KG1 (cell line): ENCODE measurements at places on chromosomes 6 and 20.

DNA sequence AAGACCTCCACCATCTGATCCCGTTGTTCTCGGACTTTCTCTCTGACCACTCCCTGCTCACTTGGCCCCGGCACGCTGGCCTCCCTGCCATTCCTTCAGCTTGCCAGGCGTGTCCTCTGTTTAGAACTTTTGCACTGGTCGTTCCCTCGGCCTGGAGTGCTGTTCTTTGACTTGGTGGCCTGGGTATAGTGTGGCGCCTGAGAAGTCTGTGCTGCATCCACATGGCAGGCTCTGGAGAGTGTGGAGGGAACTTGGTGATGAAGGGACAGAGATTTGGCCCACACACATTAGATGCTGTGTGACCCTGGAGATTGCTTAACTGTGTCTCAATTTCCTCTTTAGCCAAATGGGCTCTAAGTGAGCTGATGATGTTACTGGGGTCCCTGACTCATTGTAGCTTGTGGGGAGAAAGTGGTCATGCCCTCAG lies 13.0 kb upstream of the TGM2 start:
- no peak for DNase-seq

DNA sequence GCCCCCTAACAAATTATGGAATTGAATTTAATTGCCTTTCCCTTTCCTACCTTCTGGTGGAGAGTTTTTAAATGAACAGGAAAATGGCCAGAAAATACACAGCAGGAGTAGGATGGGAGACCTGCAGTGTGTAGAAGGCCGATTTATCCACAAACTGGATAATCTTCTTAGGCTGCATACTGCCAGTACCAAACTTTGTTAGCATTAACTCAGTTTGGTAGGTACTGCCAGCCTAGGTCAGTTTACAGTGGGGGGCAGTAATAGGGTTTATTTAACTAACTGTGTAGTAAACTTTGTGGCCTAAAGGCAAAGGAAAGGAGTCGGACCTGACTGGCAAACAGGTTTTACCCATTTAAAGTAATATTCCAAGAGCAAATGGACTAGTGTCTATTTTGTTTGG lies 4.6 kb downstream of the NCOA3 start:
- DNase-seq = no peak

- no peak for DNase-seq
These were observed 43.1 kb downstream of the SUN5 start for GRCh38 chr20:32960849-32961731.

DNA sequence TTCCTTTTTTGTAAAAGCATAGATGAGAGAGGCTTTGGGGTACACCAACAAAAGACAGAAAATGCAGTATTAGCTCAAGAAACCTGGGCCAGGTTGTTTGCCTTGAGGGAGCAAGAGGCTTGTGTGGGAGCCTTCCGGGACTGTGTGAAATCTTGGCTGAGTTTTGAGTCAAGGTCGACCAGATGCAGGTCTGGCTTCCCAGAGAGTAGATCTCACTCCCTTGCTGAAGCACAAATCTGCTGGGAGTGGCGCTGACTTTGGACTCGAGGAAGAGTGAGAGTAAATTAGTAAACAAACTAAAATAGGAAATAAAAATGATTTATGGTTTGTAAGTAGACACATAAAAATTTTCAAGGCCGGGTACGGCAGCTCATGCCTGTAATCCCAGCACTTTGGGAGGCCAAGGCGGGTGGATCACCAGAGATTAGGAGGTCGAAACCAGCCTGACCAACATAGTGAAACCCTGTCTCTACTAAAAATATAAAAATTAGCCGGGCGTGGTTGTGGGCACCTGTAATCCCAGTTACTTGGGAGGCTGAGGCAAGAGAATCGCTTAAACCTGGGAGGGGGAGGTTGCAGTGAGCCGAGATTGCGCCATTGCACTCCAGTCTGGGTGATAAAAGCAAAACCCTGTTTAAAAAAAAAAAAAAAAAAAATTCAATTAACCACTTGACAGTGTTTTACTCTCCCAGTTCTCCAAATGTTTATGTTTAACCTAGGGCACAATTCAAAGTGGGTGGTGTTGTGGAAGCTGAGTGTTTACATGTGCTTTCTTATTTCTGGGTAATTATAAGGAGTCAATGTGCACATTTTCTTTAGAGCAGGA lies 27.7 kb upstream of the EDN1 start:
- DNase-seq = no peak

DNA sequence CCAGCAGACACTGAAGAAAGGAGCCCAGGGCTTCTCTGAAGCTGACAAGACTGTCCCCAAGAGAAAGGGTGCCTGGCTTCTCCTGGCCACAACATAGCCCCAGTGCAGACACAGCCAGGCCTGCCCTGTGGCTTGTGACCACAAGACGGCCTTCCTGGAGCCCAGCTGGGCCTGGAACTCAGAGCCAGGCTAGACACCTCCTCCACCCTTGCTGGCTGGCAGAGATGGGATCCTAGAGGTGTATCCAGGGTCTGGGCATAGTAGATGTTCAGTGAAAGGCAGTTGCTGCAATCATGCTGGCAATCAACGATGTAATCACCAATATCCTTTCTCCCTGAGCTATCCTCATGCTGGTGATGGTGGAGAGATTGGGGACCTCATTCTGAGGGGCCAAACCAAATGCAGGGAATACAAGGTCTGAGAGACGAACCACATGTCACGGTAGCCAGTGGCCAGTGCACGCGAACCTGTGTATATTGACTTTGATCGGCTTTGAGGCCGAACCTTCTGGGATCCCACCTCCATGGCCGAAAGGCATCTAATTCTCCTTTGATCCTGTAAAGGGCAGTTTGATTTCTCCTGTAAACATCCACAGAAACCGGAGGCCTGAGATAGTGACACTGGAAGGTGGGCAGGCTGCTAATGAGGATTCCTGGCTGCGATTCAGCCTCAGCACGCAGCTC lies 115.2 kb downstream of the PSMB1 start:
- no peak for DNase-seq

GRCh38 chr20:62089393-62089792 lies 23.7 kb upstream of the TAF4 start:
- no peak for DNase-seq

DNA sequence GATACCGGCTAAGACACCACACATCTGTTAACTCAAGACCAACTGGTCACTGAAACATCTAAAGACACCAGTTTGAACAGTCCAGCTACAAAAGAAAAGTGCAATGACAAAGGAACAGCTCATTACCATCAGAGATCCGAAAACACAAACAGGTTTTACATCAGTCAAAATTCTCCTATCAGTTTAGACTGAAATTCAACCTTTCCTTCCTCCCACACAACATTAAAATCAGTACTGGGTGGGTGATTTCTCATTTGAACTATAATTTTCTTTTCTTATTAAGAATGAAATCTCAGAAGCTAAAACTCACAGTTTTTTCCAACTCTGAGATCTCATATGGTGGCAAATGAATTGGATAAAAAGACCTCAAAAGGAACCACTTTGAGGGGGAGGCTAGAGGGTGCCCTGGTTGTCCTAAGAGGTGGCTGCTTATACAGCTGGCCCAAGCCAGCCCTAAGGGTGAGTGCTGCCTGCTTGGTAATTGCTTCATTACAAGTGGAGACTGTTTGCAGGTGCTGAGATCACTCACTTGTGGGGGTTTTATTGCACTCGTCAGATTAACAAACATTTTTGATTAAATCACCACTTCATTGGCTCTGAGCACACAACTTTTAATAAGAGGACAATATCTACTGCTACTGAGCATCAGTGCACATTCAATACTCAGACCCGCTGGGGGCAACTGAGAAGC lies 4.3 kb downstream of the CCDC167 start:
- DNase-seq = no peak

- no peak for DNase-seq
These were observed 20.7 kb upstream of the TLDC2 start for GRCh38 chr20:36855241-36855657.

GRCh38 chr6:158013904-158014504 lies 32.3 kb downstream of the SYNJ2 start:
- DNase-seq = no peak

DNA sequence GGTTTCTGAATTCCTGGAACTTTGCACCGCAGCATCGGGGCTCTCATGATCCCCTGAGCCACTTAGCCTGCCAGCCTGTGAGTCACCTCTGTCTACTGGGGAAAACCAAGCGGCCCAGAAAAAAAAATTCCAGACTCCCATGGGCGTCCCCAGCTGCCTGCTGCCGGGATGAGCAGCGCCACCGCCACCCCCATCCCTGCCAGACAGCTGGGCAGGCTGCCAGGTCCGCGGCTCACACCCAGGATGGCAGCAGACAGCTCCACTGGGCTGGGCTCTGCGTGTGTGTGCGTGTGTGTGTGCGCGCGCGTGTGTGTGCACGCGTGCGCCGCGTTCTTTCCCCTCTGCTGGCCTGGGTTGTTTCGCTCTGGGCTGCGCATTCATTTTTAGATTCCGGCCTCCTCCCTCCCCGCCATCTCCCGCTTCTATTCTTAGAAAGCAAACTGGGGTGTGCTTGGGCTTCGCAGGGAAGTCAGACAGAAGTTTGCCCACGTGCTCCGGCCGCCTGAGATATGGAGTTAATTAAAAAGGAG lies 38.9 kb upstream of the PMEPA1 start:
- peak; percentile 65 for DNase-seq

- DNase-seq = no peak
These were observed 54.4 kb downstream of the TGM2 start for GRCh38 chr20:38110525-38111178.

DNA sequence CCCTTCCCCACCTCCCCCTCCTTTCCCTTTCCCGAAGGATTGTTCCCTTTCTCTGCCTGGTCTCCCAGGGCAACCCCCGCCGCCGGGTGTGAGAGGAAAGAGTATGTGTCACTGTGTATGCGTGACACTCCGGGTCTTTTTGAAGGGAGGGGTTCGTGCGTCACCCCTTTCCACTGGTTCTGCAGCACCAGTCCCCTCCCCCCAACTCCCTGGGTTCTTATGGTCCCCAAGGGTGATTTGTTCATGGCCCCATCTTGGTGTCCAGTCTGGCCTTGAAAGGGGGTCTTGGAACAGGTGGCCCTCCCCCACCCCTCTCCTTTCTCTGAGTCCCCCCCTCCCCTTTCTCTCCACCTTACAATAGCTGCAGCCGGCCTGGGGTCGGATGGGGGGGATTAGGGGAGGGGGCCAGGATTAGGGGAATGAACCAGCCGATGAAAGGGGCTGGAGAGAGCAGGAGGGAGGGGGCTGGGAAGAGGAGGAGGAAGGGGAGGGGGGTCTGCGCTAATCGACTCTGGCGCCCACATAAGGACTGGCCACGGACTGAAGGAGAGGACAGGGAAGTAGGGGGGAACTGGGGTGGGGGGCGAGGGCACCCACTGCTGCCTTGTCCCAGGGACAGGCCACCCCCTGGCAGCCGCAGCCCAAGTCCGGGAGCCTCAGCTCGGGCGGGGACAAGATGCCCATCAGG lies 1.3 kb upstream of the RING1 start:
- DNase-seq = no peak

- DNase-seq = no peak
These were observed 125.3 kb downstream of the PREX1 start for GRCh38 chr20:48702455-48702913.

- no peak for DNase-seq
These were observed 21.6 kb downstream of the SPAG4 start for GRCh38 chr20:35637276-35637675.

DNA sequence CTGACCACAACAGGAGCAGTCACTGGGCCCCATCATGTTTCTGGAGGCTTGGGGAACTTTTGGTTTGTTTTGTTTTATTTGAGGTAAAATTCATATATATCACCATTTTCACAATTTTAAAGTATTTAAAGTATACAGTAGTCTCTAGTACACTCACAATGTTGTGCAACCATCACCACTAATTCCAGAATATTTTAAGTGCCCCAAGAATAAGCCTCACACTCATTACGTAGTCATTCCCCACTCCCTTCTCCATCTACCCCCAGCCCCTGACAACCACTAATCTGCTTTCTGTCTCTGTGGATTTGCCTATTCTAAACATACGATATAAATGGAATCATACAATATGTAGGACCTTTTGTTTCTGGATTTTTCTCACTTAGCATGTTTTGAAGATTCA lies 29.0 kb downstream of the RTN4IP1 start:
- no peak for DNase-seq

- DNase-seq = no peak
These were observed 394.3 kb upstream of the SOX4 start for GRCh38 chr6:21199262-21199661.
